ENCODE measurements at places on chromosomes 5 and 9.

DNA sequence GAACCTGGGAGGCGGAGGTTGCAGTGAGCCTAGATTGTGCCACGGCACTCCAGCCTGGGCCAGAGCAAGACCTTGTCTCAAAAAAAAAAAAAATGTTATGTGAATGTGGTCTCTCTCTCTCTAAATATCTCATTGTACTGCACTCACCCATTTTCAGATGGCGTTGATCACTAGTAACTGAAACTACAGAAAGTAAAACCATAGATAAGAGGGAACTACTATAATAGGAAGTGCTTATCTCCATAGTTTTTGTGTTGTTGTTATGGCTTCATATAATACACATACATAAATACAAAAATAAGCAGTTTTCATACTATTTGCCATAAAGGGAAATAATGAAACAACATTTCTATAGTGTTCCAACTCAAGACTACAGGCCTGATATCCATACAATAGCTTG lies 9.1 kb downstream of the IL31RA start:
- DNase-seq: no peak

DNA sequence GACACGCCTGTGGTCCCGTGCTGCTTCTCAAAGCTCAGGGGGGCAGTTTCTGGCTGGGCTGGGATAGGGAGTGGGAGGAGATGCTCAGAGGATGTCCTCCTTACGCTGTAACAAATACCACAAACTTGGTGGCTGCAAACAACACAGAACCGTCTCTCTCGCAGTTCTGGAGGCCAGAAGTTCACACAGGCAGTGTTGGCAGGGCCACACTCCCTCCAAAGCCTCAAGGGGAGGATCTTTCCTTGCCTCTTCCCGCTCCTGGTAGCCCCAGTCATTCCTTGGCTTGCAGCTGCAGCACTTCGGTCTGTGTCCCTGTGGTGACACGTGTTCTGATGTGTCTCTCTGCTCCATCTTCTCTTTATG lies 10.4 kb upstream of the ORM1 start:
- DNase-seq: no peak

GRCh38 chr5:157267761-157268480 lies 2.0 kb downstream of the CYFIP2 start:
- no peak for DNase-seq

- DNase-seq: no peak
Observed at GRCh38 chr9:81693671-81694378, 4.5 kb upstream of the TLE1 start.

DNA sequence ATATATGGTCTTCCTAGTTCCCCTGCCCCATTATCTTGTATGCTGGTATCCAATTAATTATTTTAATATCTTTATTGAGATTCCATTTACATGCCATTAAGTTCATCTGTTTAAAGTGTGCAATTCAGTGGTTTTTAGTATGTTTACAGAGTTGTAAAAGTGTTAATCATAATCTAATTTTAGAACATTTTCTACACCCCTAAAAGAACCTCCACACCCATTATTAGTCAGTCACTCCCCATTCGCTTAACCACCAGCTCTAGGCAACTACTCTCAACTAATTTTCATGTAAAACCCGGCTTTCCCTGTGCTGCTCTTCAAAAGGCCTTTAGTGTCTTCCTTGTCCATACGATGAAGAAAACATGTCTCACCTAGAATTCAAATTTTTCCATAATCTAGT lies 20.8 kb upstream of the CAVIN4 start:
- no peak for DNase-seq

- DNase-seq: no peak
Observed at GRCh38 chr9:2241836-2242741, 226.9 kb downstream of the SMARCA2 start.

GRCh38 chr5:121031491-121031890 lies 567.4 kb downstream of the PRR16 start:
- DNase-seq: no peak

DNA sequence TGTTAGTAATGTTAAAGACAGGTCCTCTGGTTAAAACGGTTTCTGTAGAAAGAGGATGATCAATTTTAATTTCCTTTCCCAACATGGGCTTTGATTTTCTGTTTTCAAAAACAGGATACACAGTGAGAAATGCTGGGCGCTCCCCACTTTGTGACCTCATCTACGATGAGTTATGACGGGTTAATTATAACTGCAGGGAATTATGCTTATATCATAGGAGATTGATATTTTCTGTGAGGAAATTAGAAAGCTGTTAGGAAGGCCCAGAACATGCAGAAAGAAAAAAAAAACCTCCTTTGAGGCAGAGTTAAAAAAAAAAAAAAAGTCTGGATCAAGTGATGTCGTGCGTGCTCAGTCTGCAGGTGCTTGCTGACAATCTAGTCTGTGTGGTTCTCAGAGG lies 176.8 kb upstream of the OTULINL start:
- no peak for DNase-seq

DNA sequence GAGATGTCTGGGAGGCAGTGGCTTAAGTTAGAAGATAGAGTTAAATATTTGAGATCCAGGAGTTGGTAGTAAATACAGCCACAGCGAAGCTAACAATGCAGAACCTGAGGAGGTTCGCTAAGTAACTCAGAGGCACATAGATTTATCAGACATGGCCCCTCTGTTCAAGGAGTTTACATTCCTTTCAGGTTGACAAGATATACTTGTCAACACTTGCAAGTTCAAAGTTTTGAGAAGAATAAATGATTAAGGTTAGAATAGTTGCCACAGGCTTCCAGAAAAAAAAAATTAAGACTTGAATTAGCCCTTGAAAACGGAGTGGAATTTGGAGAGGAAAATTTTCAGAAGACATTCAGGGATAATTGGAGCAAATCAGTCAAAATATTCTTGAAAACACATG lies 658.3 kb upstream of the WWC1 start:
- no peak for DNase-seq

DNA sequence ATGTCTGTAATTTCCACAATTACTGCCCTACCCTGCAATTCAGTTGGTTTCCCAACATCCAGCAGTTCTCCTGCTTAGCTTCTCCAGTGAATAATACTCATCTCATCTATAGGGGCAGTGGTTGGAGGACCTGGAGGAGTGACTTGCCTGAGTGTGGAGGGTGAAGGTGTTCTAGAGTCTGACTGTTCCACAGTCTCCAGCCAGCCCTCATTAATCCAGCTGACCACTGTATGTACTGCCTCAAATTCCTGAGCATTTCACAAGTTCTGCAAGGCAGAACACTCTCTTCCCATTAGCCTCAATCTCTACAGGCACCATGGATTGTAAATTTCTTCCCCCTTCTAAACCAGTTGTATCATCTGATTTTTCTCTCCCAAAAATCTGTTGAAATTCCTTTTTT lies 147.4 kb upstream of the NFIL3 start:
- DNase-seq: no peak

DNA sequence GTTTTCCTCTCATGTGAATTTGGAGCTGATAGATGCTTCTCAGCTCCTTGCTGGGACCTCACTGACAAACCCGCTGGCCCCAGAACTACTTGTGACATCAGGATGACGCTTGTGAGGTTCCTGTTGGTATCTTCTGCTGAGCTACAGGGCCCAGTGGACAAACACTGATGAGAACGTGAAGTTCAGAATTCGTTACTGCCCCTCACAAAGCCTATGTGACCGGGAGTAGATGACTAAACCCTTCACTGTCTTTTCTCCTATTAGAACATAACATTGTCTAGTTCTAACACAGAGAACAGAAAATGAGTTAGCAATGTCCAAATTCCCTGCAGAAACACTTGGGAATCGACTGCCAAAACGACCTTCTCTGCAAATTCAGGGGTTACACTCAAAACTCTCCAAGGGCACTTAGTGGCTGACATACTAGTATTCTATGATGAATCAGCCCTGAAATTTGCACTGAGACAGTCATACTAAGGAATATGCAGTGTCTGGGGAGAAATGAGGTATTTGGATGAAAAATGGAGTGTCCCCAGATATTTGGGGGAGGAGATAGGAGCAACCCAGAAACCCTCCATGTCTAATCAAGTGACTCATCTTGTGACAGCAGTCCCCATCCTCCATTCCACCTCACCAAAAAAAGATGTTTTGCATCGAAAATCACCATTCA lies 143.2 kb upstream of the TRIM32 start:
- DNase-seq: no peak
